ENCODE measurements at places on chromosomes 11 and 22.

DNA sequence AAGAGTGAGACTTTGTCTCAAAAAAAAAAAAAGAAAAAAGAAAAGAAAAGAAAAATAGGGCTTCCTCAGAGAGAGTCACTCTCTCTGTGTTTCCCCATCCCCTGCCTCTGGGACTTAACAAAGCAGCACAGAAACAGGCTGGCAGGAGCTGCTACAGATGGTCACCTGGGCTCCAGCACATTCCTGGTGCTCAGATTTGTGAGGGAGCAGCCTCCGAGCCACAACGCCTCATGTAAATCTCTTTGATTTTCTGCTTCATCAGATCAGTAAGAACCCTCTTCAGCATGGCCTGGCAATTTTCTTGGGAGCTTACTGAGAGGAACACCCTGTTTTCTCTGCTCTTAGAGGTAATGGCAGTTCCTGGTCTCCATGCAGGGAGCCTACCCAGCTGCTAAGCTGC is 15.2 kb upstream of the LDHA start:
- DNase-seq = no peak

DNA sequence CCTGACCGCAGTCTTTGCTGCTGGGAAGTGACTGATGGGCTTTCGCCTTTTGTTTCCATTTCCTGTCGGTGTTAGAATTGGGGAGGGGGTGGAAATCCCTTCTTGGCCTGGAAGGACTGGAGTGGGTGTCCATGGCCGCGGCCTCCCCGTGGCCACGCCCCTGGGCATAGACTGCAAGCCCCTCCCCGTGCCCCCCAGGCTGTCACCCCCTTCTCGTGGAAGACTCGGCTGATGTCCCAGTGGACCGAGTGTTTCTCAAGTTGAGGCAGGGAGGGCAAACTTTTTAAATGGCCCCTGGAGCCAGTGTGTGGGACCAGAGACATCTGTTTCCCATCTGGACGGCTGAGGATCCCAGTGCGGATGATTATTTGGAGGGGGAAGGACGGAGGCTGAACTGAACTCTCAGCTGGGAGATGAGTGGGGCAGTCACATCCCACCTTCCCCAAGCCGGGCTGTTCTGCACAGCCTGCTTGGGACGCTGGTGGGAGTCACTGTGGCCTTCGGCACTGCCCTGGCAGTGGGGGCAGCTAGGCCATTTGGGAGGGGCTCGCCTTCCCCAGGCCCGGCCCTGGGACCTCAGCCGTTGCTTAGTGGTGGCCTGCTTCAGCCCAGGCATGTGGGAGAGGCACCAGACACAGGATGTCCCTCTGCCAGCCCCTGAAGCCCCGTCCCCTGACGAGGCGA is 1.6 kb downstream of the CD81 start:
- no peak for DNase-seq

GRCh38 chr11:69325446-69325845 is 31.5 kb downstream of the MYEOV start:
- DNase-seq = no peak

- no peak for DNase-seq
These were observed 186.6 kb upstream of the MTNR1B start for GRCh38 chr11:92782806-92783205.

DNA sequence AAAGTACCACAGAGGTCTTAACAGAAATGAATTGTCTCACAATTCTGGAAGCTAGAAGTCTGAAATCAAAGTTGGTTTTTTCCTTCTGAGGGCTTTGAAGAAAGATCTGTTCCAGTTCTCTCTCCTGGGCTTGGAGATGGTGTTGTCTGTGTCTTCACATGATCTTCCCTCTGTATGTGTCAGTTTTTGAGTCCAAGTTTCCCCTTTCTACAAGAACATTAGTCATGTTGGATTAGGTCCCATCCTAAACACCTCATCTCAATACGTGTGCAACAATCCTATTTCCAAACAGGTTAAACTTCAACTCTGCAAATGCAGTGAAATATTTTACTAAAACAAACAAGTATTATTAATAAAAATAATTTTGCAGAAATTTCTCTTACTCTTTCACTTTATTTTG is 3.1 kb upstream of the PTS start:
- DNase-seq = no peak

- DNase-seq = peak; percentile 82
These were observed 27.6 kb downstream of the CD5 start for GRCh38 chr11:61129639-61130523.

DNA sequence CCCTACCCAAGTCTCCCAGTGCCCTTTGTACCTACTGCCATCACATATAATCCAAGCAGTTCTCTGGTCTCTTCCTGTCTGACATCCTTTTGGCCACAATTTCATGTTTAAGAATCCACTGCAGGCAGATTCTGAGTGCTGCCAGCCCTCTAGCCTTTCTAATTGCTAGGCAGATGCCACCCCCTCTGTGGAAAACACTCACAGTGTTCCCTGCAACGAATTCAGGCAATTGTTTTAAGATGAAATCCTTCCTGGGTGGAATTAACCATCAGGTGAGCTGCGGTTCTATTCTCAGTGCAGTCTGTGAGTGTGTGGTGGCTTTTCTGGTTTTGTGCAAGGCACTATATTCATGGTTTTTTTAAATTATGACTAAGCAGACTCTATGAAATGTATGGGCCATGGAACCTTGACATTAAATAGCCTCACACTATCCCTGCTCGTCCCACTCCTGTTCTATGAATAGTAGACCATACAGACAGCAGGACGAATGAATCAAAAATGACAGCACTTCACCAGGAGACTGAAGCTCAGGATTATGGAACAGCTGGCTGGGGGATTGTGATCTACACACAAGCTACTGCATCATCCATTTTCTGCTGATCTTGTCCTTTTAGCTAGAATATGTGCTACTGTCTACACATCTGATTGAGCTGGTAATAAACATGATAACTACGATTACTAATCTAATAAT is 29.8 kb upstream of the BMAL1 start:
- no peak for DNase-seq

GRCh38 chr22:50169774-50170341 is 673 bp upstream of the PANX2 start:
- no peak for DNase-seq

- no peak for DNase-seq
These were observed 41.2 kb upstream of the JAM3 start for GRCh38 chr11:134027671-134028070.

GRCh38 chr11:46554213-46555147 is 39.3 kb downstream of the AMBRA1 start:
- DNase-seq = no peak

GRCh38 chr11:128576555-128576954 is 10.8 kb downstream of the ETS1 start:
- DNase-seq = no peak

DNA sequence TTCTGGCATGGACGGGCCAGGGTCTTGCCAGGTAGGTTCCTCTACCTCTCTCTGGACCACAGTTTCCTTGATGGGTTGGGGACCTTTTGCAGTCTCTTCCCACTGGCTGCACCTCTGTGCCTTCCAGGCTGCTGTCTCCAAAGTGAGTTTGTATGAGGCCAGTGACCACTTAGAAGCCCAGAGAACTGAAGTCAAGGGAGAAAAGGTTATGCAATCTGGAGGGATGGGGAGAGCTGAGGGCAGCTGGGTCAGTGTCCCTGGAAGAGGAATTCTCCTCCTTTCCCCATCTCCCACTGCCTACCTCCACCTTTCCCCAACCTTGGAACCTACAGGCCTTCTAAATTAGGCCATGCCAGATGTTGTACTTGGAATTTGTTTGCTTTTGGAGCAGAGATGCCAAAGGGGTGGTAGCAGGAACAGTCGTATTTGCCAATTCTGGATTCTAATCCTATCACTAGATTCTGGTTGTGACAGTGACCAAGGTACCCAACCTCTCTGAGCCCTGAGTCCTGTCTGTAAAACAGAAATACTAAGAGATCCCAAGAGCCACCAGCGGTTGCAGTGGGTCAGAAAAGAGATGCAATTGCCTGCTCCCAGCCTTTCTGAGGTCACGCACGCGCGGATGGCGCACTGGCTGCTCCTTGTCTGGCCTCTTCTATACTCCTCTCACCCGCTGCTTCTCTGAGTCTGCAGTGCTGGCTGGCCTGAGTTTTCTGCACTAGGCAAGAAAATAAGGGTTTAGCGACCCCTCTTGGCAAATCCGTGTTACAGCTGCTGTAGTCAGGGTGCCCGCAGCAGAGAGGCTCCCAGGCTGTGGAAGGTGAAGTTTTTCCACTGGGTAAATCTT is 10.7 kb upstream of the ACCSL start:
- DNase-seq = no peak

GRCh38 chr11:133007027-133007584 is 525.2 kb downstream of the OPCML start:
- DNase-seq = no peak

DNA sequence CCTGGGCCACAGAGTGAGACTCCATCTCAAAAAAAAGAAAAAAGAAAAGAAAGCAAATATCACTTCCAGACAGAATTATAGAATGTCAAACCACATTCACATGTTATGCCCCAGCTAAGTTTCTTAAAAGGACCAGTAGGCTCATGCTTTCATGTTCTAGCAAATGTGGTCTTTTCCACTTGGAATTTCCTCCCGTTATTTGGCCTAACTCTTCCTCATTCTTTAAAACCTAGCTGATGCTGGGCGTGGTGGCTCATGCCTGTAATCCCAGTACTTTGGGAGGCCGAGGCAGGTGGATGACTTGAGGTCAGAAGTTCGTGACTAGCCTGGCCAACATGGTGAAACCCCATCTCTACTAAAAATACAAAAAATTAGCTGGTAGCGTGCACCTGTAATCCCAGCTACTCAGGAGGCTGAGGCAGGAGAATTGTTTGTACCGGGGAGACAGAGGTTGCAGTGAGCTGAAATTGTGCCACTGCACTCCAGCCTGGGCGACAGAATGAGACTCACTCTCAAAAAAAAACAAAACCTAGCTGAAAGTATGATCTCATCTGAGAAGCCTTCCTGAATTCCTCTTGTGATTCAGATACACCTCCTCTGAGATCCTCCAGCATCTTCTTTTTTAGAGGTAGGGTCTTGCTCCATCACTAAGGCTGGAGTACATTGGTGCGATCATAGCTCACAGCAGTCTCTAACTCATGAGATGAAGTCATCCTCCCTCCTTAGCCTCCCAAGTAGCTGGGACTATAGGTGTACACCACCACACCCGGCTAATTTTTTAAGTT is 50.4 kb downstream of the FCHSD2 start:
- DNase-seq = no peak

DNA sequence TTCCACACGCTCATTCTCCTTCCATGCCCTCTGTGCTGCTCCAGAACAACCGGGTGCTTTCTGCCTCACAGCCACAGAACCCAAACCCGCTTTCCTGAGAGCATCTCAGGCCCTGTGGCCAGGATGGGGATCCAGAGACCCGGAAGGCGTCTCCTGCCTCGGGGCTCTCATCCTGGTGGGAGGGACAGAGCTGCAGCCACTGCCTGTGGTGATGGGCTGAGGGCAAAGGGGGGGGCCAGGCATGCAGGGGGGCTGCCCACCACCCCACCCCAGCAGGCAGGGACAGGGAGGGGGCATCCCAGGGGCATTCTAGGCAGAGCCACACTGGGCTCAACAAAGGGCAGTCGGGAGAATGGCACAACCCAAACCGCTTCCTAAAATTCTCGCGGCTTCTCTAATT is 41.4 kb downstream of the CERK start:
- no peak for DNase-seq

DNA sequence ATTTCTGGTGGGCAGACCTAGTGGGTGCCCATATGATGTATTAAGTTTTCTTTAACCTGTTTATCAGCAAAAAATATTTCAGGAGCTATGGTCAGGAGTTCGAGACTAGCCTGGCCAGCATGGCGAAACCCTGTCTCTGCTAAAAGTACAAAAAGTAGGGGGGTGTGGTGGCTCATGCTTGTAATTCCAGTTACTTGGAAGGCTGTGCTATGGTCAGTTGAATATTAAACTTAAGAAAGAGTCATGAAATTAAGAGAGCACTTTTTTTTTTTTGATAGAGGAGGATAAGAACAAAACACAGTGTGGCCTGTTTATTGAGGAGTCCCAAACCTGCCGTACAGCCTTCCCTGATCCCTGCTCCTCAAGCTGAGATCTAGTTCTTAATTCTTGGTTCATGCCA is 29.8 kb downstream of the OR6Q1 start:
- DNase-seq = no peak

- DNase-seq = no peak
These were observed 173.7 kb upstream of the SORL1-AS1 start for GRCh38 chr11:121626507-121626875.

DNA sequence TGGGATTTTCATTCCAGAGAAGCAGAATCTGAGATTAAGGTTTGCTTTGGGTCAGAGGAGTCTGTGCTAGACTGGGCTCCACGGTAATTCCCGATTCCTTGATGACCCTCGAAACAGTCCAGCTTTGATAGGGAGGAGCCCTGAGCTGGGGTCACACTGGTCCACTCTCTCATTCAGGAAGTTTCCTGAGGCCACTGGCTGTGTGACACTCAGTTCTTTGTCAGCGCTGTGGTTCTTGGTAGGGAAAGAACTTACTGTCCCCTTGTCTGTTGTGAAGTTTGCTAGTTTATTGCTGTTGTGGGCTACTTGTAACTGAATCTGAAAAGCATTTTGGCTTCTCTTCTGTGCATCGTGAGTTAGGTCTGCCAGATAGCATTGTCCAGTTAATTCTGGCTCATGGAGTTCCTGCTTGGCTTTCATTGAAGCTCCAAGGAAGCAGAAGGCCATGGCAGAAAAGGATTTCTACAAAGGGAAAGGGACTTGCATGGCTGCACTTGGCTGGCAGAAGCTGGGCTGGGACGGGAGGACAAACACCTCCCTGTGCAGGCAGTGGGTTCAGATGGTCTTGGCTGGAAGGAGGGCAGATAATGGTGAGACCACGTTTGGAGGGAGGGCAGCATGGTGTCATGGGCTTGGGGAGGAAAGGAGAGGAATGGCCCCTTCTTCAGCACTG is 23.3 kb downstream of the BCR start:
- no peak for DNase-seq

DNA sequence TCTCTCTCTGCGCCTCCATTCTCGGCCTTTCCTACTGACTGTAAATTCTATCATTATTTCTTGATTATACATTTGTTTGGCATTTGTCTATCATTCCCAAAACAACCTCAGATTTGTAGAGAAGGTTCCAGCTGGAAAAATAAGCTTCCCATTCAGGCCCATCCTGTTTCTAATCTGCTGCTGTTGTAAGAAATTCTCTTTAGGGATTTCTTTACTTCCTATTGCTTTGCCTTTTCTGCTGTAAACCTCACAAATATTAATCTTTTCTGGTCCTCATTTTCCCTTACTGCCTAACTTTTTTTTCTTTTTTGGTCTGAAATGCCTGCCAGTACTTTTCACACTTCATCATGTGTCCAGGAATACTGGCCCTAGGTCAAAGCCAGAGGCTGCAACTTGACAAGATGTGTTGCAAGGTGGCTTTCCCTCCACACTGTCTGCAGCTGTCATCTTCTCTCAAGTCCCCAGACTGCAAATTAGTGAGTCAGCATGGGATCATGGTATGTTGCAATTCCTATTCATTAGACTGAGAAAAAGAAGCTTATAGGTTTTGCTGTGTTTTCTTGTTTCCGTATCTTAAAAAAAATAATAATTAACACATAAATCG is 858.7 kb upstream of the CHORDC1 start:
- no peak for DNase-seq

DNA sequence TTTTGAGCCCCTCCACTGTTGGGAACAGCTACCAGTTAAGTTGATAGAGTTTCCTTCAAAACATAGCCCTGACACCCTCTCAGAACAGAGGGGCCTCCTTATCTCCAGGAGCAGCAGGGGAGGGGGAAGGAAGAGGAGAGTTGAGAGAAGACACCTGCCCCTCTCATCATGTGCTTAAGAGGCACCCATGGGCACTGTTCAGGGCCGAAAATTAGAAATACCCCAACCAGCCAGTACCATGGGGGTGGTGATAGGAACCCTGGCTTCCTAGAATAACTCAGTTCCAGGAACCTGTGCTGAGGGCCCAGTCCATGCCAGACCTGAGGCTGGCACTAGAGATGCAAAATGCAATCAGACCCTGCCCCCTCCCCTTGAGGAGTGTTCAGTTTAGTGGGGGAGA is 9.3 kb upstream of the GDPD5 start:
- no peak for DNase-seq

- DNase-seq = no peak
These were observed 6.9 kb upstream of the NAA40 start for GRCh38 chr11:63931876-63932275.

Data from activated T-helper 1 cell treated with Interleukin-2 at 50 U/mL for 16 hours (primary cell).